ENCODE measurements at places on chromosomes 16 and 17.

DNA sequence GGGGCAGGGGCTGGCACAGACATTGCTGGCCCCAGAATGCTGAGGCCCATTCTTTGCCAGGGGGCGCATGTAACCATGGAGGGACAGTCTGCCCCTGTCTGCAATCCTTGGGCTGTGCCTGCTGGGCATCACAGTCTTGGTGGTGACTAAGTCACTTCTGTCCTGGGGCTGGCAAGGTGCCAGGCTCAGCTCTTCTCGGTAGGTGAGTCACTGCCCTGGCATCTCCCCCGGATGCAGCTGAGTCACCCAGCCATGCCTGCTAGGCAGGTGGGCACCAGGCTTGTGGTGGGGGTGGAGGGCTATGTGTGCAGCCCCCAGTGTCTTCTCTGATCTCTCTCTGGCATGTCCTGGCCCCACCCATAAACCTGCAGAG lies 5.6 kb downstream of the RARA start:
- DNase-seq = peak; percentile 98

DNA sequence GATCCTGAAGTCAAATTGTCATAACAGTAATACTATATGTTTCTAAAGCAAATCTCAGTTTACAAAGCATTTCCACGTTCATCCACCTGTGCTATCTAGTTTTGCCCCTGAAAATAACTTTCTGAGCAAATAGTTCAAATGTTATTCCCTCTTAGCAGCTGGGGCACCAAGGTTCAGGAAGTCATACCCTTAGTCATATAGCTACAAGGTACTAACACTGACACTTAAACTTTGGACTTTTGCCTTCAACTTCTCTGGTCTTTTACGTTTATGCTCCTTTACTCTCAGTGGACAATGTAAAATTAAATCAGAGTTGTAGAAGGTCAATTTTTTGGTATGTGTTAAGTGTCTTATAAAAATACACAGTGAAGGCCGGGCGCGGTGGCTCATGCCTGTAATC lies 33.0 kb downstream of the COX11 start:
- no peak for DNase-seq

DNA sequence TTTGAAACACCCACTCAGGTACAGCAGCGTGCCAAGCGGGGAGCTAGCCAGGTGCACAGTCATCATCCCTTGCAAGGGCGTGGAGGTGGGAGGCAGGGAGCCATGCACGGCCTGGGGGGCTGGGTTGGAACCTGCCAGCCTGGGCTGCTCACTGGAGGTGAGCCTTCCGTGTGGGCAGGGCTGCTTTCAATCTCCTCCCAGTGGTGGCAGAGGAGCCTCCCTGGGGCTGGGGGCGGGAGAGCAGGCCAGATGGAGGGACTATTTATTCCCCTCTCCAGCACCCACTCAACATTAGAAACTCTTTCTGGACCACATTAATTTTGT lies 90.3 kb downstream of the KATNIP start:
- DNase-seq = peak; percentile 15

GRCh38 chr16:66167564-66168291 lies 198.8 kb upstream of the CDH5 start:
- DNase-seq = no peak

DNA sequence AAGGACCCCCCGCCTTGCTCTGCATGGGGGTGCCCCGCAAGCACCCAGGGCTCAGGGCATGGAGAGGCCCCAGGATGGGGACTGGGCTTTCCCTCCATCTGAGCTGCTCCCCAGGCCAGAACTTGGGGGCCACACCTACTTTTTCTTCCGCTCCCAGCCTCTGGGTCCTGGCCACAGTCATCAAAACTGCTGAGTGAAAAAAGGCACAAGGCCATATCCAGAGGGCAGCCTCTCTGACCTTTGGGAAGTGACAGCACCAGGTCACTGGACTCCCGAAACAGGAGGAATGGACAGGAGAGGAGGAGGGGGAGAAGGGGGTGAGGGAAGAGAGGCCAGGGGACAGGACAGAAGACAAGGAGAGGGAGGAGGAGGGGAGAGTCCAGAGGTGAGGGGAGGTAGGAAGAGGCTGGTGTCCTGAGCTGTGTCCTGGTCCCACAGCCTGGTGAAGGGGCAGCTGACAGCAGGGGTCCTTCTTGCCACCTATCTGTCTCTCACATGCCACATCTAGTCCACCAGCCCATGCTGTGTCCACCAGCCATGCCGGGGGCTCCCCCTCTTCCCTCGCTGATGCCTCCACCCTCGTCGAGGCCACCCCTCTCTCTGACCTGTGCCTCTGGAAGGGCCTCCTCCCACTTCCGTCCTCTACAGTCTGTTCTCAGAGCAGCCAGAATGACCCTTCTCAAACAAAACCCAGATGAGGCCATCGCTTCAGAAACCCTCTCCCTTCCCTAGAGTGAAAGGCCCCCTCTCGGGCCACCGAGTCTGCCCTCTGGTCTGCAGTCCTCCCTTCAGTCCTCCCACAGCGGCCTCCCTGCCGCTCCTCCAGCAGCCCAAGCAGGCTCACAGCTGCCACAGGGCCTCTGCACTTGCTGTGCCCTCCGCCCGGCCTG lies 73.9 kb upstream of the TOB1 start:
- no peak for DNase-seq

DNA sequence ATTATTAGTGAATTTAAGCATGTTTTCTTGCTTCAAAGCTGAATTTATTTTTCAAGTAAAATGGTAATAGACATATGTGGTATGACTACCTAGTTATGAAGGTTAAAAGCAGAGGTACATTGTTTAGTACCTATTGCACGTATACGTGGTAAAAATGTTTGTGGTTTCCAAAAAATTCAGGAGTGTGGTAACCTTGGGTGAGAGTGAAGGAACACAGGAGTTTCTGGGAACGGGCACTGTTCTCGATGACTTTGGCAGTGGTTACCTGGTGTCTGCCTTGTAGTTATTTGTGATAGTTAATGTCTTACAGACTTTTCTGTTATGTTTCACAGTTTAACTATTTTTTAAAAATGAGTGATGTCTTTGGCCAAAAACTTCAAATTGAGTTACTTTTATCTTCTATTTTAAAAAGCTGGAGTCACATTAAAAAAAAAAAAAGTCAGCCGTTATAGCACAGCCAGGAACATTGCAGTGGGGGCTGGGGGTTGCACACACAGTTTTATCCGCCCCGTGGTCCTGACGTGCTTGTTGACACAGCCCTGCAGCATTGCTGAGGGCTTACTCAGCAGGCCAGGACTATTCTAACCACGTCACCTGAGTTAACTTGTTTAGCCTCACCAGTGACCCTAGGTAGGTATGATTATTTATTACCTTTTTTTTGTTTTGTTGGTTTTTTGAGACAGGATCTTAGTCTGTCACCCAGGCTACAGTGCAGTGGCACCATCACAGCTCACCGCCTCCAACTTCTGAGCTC lies 10.9 kb downstream of the JPT2 start:
- no peak for DNase-seq

DNA sequence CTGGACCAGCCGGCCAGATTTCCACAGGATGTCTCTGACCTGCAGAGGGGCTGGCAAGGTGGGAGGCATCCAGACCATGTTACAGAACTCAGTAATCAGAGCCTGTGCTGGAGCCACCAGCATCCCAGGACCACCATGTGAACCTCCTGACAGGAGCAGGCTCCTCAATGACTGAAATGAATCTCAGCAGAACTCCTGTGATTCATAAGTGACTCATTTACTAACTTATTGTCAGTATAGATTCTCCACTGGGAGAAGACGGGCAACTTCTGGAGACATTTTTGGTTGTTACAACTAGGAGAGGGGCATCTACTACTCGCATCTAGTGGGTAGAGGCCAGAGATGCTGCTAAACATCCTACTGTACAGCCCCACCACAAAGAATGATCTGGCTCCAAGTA lies 3.1 kb upstream of the WWOX start:
- no peak for DNase-seq

DNA sequence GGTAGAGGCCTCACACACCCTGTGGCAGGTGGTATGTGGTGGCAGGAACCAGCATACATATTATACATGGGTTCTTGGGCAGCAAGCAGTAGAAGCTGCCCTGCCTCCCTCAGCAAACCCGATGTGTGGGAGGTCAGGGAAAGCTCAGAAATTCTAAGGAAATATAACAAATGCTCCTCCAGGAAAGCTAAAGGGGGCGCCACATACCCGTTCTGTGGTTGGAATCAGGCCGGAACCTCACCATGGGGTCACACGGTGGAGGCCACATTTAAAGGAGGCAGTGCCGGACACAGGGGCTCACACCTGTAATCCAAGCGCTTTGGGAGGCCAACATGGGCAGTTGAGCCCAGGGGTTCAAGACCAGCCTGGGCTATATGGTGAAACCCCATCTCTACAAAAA lies 12.4 kb upstream of the KATNB1 start:
- peak; percentile 30 for DNase-seq

GRCh38 chr16:22077700-22078313 lies 14.5 kb upstream of the VWA3A start:
- DNase-seq = peak; percentile 45

DNA sequence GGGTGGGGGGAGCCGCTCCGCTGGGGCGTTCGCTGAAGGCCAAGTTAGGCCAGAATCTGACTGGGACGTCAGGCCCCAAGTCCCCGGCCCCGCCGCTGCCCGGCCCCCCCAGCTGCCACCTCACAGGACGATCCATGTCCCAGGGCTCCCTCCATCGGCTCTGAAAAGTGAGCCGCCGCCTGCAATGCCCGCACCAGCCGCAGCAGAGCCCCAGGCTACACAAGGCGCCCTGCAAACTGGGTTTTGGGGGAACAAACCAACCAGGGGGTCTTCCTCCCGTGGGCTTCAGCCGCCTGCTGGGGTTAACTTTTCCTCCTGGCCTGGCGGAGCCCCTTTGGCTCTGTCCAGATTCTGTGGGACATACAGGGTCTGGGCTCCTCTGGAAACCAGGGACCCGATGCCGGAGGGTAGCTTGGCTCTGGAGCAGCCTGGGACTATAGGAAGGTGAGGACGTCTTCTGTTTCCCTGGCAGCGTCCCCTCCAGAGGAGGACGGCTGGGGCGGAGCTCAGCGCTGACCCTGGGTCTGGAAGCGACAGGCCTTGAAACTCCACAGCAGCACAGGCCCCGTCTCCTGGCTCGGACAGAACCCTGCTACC lies 835 bp downstream of the NME4 start:
- DNase-seq = peak; percentile 62

- peak; percentile 68 for DNase-seq
Measured at GRCh38 chr17:64694207-64694606, 32.1 kb upstream of the SMURF2 start.

DNA sequence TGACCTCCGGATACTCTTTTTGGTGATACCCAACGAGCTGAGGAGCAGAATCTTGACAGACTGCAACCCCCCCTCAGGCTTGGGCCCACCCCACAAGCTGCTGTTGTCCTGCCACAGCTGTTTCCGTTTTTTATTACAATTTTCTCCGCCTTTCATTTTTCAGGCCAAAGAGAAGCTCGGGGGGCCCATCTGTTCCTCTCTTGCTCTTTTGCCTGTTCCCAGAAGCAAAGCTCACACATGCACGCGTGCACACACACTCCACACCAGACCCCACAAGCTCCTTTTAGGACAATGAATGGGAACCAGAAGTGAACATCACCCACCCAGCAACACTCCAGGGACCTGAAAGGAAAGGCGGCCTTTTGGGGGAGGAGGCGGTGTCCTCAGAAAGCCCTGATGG lies 16.3 kb downstream of the SOX9 start:
- DNase-seq = no peak

DNA sequence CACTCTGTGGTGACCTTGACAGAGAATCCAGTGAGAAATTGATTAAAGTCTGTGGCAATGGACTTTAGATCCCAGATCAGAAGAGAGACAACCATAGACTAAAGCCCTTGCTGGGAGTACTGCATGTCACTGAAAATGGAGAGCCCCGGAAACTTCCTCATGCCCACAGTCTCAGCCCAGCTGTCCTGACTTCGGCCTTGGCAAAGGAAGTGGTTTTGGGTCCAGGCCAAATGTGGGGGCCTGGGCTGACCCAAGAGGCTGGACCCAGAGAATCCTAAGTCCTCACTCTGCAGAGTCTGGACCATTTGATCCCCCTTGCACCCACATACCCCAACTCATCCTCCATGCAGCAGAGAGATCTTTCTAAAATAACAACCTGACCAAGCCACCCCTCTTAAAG lies 4.7 kb upstream of the BEAN1 start:
- no peak for DNase-seq

GRCh38 chr17:199806-200545 lies 18.5 kb upstream of the DOC2B start:
- DNase-seq = no peak

DNA sequence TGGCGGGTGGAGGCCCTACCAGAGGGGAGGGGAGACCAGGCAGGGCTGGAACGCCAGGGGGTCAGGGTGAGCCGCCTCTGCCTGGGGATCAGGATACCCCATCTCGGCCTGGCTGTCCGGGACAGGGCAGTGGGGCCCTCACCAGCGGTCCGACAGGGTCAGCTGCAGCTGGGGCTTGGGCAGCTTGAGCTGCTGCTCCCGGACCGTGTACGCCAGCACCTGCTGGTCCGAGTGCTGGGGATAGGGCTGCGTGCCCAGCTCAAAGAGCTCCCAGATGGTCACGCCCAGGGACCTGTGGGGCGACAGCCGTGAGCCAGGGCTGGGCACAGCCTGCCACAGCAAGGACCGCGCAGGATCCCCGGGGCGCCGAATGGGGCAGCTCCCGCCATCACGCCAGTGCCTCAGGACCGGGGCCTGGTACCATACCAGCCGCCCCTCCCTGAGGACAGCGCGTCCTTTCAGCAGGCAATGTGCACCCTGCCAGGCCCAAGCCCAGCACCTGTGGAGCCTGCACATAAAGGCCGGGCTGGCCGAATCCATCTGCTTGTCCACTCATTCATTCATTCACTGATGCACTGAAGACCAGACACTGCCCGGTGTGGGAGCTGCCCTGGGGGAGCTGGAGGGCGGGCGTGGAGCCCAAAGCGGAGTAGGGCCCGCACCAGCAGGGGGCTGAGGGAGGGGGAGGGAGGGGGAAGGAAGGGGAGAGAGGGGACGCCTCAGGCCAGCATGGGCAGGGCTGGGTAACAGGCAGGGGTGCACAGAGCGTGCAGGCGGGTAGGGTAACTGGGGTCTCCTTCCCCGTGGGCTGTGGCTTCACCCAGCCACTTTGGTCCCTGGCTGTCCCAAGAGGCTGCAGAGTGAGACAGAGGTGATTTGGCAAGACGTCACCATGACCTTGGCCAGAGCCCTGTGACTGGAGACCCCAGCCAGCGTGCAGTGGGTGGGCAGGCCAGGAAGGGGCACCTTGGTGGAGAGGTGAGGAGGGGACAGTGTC lies 42.0 kb upstream of the PVALEF start:
- DNase-seq = no peak

DNA sequence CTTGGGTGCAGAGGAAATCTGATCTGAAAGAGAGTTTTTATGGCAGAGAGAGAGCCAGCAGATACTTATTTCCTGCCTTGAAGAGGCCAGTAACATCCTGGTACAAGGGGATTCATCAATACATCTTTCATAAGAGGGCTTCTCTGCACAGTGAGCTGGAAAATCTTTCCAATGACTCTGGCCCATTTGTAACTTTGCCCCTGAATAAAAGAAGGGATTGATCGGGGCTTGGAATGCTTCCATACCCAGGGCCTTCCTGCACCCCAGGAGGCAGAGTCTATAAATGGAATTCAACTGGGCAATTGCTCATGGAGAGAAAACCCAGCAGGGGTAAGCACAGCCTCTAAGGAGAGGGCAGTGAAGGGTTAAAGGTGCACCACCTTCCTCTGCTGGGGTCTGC lies 163.3 kb downstream of the XYLT1 start:
- DNase-seq = no peak

GRCh38 chr17:4167786-4168185 lies 24.8 kb downstream of the CYB5D2 start:
- peak; percentile 75 for DNase-seq
